ENCODE measurements at places on chromosomes 2 and 18.

DNA sequence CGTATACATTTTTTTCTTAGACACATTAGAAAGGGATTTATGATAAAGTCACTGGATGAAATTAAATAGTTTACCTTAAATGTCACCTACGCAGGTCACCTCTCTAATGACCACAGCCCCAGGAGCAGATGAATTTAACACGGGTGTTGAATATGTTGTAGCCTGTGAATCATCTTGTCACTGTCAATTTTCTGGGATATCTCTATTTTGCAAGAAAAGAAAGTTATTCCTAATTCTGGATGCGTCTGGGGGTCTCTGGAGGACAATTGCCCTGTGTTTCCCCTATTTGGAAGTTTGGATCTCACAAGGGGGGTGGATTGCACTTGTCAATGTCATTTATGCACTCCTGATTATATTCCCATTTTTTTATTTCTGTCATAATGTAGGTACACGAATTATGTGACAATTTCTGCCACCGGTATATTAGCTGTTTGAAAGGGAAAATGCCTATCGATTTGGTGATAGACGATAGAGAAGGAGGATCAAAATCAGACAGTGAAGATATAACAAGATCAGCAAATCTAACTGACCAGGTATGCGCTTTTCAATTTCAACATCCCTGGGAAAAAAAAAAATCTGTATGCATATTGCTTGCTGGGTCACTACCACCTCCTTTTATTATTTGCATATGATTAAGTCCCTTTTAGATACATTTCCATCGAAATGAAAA, 7.7 kb downstream of the MEIS1 start:
- DNase-seq = no peak

GRCh38 chr2:24618144-24618543, 127.1 kb downstream of the NCOA1 start:
- no peak for DNase-seq

DNA sequence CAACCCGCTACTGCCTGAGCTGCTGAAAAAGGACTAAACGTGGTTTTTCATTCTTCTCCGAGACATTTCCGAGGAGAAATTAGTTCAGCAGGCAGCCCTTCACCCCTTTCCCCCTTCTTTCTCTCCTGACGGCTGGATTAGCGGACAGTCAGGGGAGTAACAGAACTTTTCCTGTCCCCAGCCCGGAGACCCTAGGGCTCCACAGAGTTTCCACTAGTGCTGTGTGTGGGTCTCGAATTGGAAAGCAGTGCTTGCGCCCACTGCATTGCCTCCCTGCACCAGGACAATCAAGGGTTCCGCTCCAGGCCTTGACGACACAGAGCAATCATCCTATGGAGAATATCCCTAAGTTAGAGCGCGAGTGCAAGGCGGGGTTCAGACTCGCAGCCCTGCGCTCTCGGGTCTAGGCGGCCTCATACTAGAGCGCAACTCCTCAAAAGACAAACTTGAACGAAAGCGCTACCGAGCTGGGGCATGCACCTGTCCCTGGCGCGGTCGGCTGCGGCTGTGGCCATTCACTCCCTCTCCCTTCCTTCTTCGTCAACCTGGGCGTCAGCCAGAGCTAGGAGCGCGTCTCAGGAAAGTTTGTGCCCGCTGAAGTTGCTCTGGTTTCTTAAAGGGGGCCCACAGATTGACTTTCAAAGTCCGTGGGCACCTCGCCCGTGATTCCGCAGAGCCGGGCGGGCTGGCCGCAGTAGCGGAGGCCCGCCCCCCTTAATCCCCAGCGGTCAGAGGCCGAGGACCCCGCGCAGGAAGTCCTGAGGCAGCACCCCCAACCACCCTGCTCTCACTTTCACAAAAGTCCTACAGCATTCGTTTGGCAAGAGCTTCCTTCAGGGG, 801 bp downstream of the OSR1 start:
- peak; percentile 36 for DNase-seq

GRCh38 chr2:197894751-197895274, 90.4 kb downstream of the PLCL1 start:
- no peak for DNase-seq

DNA sequence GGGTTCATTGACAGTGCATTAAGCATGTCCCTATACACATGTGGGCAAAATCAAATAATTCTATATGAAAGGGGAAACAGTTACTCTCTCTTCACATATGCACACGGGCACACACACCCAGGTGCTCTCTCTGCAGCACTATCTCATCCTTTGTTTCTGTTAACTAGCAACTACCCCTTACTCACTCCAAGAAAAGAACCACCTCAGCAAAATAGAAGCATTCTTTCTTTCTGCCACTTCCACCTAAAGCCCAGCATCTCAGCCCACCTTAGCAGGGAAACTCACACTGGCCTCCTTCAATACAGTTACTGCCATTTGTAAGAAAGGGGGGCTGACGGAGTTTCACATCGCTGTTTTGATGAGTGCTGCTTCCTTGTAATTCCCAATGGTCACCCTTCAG, 216.3 kb upstream of the ID2 start:
- DNase-seq = no peak

DNA sequence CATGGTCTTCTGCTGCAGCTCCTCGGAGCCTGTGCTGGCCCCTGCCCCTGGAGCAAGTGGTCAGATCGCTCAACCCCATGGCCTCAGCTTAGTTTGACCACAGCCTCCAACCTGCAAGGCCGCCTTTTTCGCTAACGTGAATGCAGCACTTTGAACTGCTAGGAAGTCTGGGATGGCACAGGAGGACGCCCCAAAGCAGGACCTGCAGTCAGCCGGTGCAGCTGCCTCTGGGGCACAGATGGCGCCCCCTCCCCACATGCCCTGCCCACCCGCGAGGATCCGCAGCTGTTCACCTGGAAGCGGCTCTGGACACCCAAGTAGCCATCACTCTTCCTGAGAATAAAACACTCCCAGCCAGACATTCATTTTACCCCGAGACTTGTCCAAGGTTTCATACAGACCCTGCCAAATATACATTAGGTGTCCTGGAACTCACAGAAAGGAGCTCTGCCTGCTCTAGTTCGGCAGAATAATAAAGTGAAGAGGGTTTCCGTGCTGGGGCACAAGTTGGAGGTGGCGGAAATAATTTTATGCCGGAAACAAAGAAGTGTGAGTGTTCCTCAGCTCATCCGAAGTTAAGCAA, 510.1 kb downstream of the EIPR1 start:
- no peak for DNase-seq

GRCh38 chr18:3485153-3486149, 35.5 kb downstream of the TGIF1 start:
- no peak for DNase-seq

- DNase-seq = peak; percentile 78
These were observed 983.2 kb upstream of the CDH2 start for GRCh38 chr18:29160170-29160569.

DNA sequence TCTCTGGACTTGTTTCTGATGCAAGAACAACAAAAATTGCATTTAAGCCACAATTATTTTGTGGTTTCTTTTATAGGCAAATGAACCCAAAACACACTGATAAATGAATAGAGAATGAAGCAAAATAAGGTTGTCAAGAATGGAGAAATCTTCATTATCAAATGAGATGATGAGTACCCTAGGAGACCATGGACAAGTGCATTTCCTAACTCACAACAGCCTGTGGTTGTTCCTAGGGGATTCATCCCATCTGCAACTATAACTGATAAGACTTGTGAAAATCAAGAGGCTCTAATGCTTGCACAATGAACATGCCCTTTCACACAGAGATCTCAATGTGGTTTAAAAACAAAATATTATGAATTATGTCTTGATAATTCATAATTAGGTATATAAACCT, 159.9 kb downstream of the PDE1A start:
- peak; percentile 31 for DNase-seq

DNA sequence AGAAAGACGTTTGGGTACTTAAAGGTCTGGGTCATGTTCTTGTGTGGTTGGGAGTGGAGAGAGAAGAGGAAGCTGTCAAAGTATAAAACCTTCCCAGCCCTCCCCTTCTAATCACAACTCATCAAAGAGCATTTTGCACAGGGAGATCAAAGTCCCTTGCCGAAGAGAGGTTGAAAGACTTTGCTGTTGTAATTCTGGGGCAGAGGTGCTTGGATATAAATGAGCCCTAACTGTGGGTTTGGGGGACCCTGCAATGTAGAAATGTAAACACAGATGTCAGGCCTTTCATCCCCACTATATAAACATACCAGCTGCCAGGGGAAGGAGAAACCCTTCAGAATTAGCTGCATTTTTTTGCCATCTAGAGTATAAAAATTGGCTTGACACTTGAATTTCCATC, 182.1 kb downstream of the ETAA1 start:
- no peak for DNase-seq

DNA sequence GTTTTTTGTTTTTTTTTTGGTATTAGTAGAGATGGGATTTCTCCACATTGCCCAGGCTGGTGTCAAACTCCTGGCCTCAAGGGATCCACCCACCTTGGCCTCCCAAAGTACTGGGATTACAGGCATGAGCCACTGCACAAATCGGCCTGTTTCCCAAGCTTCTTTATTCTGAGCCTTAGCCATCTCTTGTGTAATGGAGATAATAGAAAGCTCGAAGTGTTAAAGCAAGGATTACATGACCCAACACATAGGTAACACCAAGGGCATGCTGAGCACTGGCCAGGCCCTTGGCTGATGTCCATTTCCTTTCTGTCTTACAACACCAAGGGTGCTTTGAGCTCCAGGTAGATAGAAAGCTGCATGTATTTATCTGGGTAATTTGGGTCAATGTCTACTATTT, 187.8 kb upstream of the MEX3C start:
- no peak for DNase-seq

DNA sequence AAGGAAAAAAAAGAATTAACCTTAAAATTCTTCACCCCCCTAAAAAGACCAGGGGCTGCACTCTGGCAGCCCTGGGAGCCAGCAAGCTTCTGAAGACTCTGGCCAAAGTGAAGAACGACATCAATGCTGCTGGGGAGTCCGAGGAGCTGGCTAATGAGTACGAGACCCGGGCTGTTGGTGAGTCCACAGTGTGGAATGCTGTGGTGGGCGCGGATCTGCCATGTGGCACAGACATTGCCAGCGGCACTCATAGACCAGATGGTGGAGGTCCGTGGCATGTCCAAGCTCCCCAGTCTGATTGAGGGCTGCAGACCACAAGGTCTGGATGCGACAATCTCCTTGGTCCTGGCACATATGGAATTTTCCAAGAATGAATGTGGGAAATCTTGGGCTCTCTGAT, 47.4 kb downstream of the TRPM8 start:
- DNase-seq = no peak

DNA sequence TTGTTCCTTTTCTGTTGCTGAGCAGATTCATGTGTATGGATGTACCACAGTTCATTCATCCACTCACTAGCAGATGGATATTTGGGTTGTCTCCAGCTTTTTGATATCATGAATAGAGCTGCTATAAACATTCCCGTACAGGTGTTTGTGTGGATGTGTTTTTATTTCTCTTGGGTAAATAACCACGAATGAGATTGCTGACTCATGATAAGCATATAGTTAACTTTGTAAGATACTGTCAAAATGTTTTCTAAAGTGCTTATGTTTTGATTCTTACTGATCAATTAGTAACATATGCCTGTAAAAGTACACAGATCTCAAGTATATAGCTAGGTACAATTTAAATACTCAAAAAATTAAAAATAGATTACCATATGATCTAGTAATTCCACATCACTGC, 27.7 kb downstream of the TSN start:
- DNase-seq = no peak

DNA sequence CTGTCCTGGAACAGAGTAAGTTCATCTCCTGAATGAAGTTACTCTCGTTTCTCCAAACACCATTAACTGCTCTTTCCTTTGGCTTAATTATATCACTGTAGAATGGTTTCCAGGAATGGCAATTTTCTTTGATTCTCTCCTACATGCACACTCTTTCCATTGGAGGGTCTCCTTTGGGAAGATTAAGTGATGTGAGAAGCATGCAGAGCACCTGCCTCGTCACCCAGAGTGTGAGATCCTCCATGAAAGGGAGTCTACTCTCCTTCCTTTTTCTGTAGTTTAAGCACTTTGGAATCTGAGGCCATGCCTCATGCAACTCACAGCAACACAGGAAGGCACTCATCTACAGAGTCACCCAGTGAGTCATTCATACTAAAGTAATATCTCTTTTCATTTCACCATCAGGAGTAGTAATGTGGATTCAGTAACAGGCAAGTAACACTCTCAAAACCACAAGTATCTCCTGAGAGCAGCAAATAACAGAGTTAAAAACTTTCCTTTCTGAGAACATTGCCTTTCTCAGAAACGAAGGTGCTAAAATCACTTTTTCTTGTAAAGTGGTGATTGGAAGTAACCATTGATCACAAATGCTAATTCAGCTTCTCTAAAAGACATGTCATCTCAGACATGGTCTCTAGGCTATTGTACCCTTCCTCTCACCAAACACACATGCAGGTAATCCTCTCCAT, 52.8 kb upstream of the IL1RL1 start:
- DNase-seq = peak; percentile 97

DNA sequence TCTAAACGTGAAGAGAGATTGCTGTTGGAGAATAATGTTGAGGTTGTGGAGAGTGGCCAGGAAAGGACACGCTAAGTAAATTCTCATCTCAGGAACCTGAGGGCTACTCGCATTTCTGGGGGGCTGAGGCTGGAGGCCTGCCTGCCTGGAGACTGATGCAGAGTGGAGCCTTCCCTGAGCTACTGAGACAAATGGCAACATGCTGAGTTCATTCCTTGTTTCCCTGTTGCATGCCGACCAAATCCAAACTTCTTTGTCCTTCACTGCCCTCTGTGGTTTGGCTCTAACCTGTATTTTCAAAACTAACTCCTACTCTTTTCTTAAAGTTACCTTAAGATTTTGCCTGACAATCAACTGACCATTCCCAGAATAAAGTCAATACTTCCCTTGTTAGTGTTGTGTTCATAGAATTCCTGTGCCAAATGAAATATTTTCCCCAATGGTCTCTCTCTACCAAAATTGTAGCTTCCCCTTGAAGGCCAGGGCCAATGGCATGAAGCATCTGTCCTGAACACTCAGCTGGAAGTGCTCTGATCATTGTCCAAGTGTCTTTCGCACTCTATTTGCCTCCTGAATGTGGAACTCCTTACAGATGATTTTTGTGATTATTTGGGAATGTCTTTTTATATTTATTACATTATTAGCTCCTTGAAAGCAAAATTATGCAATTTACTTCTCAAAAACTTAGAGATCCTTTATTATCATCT, 1085.6 kb downstream of the SOCS6 start:
- no peak for DNase-seq

- DNase-seq = peak; percentile 85
These were observed 47.0 kb upstream of the ST3GAL5 start for GRCh38 chr2:85935746-85936208.

DNA sequence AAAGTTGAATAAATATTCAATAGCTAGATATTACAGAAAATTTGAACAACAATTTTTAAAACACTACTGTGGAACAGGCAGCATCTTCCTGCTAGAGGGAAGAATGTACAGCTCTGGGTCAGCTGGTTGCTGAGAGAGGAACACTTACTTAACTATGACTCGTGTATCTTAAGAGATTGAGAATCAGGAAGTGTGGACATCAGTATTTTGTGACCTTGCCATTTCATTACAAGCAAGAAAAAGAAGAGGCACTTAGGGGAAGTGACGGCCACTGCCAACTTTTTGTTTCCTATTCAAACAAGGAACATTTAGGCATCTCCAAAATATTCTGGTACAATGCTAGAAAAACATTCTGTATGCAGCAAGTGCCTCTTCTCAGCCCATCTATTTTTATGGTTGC, 45.9 kb downstream of the ITPRID2 start:
- peak; percentile 22 for DNase-seq

- DNase-seq = no peak
These were observed 856.3 kb upstream of the SALL3 start for GRCh38 chr18:78123144-78123909.

All from fibroblast of skin of abdomen (primary cell).